Stimulated activated naive CD4-positive, alpha-beta T cell treated with Interleukin-2 at 50 U/mL for 16 hours (primary cell): ENCODE measurements at places on chromosomes 1 and 21.

GRCh38 chr21:43662286-43662685 lies 2.9 kb downstream of the RRP1B start:
- DNase-seq: no peak

DNA sequence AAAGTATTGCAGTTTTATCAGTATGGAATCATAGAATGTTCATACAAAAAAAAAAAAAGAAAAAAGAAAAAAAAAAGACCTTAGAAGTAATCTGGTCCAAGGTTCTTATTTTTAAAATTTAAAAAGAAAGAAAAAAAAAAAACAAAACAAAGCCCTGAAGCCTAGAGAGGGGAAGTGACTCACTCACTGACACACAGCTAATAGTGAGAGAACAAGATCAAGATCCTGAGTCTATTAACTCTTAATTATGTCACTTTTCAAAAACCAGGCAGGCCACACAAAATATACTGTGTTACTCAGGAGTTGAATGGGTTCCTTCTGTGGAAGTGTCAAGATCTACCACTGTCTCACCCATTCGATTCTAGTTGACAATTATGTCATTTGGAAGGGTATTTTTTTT lies 433.9 kb upstream of the DAB1 start:
- no peak for DNase-seq

- no peak for DNase-seq
Observed at GRCh38 chr1:172960454-172961208, 90.1 kb downstream of the TNFSF18 start.

GRCh38 chr1:228793032-228793431 lies 57.8 kb downstream of the RHOU start:
- DNase-seq: no peak

DNA sequence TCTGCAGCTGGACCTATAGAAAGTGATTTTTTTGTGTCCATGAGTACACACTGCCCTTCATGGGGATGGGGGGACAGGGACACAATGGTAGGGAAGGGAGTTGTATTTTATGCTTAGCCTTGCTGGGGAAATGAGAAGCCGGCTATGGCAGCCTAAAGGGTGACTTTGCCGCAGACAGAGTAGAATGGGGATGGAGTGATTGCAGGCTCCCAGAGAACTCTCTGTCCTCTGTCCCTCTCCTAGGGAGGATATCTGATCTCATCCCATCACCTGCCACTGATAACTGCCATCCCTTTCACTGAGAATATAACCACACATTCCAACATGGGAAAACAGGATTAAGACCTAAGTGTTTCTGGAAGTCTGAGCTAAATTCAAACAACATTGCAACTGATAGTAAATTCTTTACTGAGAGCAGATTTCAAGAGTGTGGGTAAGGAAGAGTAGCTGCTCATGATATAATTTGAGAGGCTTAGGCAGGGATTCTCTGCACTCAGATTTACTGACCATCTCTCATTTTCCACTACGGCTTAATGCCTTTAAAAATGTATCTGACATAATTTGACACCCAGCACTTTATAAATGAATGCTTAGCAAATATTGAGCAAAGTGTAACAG lies 13.9 kb downstream of the SH2D1B start:
- DNase-seq: no peak

- DNase-seq: no peak
Observed at GRCh38 chr21:44552681-44553080, 1.4 kb upstream of the KRTAP10-2 start.

GRCh38 chr1:19186001-19186400 lies 24.1 kb downstream of the UBR4 start:
- no peak for DNase-seq

- DNase-seq: no peak
Observed at GRCh38 chr21:30443226-30443625, 3.2 kb downstream of the KRTAP15-1 start.

- no peak for DNase-seq
Observed at GRCh38 chr1:233668725-233669294, 54.9 kb downstream of the KCNK1 start.

DNA sequence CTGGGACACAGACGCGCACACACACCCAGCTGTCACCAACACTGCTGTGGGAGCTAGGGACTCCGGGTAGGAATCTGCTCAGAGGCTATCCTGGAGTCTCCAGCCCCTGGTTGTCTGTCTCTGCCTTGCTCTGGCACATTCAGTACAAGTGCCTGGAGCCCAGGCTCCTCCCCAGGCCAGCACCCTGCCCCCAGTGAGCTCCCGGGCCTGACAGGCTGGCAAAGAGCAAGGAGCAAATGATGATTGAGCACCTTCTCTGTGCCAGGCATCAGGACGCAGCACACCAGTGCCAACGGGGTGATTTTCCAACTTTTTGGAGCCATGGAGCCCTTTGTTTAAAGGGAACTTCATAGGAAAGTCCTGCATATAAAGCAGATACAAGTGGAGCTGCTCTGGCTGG lies 6.5 kb downstream of the CNTN2 start:
- DNase-seq: no peak

DNA sequence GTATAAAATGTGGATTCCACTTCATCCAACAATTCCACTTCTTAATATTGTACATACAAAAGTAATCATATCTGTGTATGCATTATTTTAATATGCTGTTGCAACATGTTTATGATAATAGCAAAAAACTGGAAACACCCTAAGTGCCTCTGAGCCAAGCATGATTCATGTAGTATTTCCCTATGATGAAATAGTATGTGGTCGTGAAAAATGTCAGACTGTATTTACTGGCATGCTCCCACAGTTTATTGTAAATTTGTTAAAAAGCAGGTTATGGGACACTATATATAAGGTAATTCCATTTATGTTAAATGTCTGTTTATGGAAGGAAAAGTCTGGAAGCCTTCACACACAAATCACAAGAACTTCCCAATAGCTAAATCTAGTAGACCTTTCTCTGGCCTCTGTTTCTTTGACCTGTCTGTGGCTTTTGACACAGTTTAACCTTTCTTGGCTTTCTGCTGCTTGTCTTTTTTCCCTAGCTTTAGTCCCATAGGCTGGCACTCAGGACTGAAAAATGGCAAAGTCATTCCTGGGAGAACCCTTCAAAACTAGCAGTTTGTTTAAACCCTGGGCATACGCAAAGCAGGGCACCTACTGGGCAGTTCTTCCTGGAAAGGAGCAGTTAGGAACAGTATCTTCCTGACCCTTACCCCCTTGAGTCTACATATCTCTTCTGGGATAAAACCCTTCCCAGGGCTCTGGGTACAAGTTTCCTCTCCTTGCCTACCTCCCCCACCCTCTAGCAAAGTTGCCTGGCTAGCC lies 65.4 kb upstream of the ARTN start:
- DNase-seq: no peak

DNA sequence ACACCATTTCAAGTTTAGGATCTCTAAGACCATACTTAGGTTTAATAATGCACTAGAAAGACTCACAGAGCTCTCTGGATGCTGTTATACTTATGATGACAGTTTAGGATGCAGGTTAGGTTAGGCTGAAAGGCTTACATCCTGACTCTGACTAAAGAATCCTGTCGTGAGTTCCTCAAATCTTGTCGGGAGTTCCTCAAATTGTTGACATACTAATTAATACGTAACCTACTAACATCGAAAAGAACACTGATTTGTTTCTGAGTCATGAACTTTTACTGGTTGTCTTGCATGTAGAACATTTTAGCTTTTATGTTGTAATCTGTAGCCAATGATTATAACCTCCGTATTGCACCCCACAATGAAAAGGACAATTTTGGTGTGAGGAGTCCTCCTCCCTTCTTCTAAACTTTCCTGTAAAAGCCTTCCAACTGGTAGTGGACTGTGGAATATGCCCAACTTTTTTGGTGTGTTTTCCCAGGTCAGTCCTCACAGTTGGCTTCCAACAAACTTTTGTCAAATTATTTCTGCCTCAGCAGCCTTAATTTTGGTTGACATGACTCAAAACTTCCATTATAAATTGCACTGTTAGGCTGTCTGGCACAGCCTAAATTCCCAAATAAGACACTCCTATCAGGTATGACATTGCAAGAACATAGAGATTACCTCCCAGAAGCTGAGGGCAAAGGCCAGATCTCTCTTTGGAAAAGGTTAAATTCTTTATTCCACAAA lies 107.9 kb upstream of the PALMD start:
- no peak for DNase-seq

DNA sequence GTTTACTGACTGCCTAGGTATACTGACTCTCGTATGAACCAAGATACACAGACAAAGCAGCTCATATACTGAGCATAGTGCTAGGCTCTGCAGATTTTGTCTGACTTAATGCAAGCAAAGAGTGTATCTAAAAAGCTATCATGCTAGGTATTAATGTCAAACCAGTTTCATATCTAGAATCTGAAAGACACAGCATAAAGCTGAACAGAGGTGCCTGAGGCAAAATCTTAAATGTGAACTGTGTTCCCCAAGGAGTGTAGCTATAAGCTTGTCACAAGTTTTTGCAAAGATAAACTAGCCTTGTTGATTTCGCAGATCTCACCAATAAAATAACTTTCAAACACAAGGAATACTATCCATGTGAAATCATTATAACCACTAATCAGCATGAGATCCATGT lies 18.1 kb downstream of the JAK1 start:
- DNase-seq: no peak

- DNase-seq: no peak
Observed at GRCh38 chr1:197093226-197093885, 26.3 kb upstream of the F13B start.

GRCh38 chr1:115722221-115722620 lies 46.3 kb downstream of the CASQ2 start:
- DNase-seq: no peak

- no peak for DNase-seq
Observed at GRCh38 chr1:201262963-201263608, 20.2 kb upstream of the PKP1 start.

DNA sequence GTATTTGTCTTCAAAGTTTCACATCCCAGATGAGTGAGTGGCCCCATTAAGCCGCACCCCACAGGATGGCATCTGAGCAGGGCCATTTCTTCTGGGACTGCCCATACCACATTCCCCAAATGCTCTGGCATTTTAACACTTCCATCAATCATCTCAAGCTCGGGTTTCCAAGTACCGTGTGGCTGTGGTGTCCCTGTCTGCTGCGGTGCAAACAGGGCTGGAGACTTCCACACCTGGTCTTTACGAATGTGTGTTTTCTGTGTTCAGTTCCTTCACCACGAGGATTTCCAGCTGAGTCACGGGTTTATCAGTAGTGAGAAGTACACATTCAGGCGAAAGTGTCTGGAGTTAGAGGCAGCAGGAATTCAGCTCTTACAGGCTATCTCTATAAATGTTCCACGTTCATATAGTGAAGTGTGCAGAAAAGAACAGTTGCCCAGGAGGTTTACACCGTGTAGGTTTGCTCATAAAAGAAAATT lies 195.2 kb downstream of the RHOU start:
- DNase-seq: no peak

GRCh38 chr1:25668931-25669573 lies 52.5 kb downstream of the MAN1C1 start:
- DNase-seq: no peak

- DNase-seq: peak; percentile 30
Observed at GRCh38 chr1:205504311-205505075, at the start of gene CDK18. CDK18 (plus strand) TSS chr1:205504669; CDS start chr1:205523168, 18,499 bp downstream.

DNA sequence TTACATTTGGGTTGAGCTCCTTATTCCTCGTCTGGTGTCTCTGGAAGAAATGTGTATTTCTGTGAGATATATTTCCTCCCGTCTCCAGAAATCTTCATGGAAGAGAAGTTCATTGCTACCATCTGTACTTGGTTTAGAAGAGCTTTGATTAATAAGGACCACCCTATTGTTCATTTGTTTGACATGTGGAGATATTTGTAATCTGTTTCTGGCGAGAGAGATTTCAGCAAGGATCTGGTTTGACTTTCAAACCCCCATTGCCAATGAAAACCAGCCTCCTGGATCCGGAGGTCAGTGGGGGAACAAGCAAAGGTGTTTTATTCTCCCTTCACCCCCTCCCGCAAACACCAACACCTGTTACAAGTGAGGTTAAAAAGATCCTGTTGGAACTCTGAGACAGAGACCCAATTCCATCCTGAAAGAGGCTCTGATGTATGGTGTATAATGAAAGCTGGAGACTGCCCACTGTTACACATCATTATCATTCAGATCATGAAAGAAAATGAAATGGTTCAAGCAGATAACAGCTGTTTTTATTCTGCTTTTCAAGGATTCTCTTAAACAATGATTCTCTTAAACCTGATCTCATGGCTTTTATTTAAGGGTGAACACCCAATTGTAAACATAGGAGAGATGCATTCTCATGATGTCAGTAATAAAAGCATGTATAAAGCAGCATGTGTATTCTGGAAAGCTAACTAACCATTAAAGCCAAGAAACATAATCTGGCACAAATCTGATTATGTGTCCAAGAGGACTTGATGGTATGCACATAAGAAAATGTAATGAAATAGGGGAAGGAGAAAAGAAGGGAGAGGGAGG lies 393.5 kb upstream of the ADGRL2 start:
- no peak for DNase-seq

- peak; percentile 13 for DNase-seq
Observed at GRCh38 chr1:11320153-11320936, 47.3 kb downstream of the UBIAD1 start.

- DNase-seq: peak; percentile 73
Observed at GRCh38 chr1:30718636-30719405, 4.6 kb downstream of the MATN1 start.

DNA sequence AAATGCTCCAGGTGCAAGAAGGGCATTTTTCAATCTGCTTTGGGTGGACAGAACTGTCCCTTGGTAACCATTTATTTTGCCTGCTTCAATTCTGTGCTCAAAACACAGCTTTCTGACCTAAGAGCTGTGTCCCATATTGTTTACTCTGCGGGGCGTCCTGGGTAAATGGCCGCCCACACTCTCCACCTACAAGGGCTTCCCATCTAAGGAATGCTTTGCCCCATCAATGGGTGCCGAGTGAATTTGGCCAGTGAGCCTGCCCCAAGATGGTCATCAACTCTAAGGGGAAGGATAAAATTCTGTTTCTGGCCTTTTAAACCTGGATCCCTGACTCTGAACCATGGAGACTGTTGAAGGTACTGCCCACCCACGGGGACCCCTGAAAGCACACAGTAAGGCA lies 55.5 kb upstream of the FAM89A start:
- no peak for DNase-seq

DNA sequence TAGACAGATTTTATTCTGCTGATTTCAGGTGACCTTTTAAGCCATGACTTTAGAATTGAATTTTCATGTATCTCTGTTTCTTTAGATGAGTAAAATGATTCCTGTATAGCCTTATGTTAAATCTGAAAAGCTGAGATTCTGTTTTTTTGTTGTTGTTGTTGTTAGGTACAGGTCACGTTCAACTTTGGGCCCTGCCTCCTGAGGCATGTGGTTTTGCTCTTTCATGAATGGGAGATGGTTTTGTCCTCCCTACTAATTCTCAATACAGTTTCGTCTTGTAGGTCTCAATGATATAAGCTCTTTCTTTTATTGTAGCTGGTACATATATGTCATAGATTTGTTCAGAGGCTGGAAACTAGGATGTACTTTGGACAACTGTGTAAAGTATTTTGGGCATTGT lies 79.6 kb downstream of the CDC14A start:
- DNase-seq: no peak

GRCh38 chr21:17250778-17251241 lies 262.0 kb upstream of the CXADR start:
- no peak for DNase-seq

- DNase-seq: no peak
Observed at GRCh38 chr21:31583498-31583897, 76.0 kb upstream of the SOD1 start.

GRCh38 chr1:51726544-51727225 lies 109.8 kb downstream of the OSBPL9 start:
- no peak for DNase-seq

- DNase-seq: peak; percentile 87
Observed at GRCh38 chr1:40818264-40818961, 34.8 kb downstream of the KCNQ4 start.

- DNase-seq: no peak
Observed at GRCh38 chr1:61158591-61158990, 76.2 kb downstream of the NFIA start.
